ENCODE measurements at places on chromosomes 13 and 19.

GRCh38 chr13:75724752-75725517 is 88.8 kb downstream of the LMO7 start:
- DNase-seq, result no peak

GRCh38 chr19:17303940-17304267 is 679 bp upstream of the ABHD8 start:
- DNase-seq, result no peak

DNA sequence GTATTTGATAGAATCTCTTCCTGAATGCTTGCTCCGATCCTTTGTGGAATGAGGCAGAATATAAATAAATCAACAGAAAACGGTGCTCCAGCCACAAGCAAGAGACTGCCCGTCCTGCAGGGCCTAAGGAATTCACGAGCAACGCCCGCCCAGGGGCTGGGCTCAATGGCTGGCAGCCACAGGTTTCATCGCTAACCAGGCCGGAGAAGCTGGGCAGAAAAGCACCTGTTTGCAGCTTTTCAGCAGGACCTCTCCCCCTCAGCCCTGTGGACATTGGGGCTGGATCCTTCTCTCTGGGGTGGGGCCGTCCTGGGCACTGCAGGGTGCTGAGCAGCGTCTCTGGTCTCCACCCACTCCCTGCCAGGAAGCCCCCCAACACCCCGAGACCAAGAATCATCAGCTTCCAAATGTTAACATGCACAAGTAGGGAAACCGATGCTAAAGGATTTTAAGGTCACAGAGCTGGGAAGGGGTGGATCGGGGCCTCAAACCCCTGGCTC is 102.5 kb downstream of the GADD45B start:
- no peak for DNase-seq

GRCh38 chr19:10913716-10914340 is 14.6 kb downstream of the YIPF2 start:
- no peak for DNase-seq

- DNase-seq, result no peak
These were observed 735 bp upstream of the FLT1 start for GRCh38 chr13:28495538-28496187.

DNA sequence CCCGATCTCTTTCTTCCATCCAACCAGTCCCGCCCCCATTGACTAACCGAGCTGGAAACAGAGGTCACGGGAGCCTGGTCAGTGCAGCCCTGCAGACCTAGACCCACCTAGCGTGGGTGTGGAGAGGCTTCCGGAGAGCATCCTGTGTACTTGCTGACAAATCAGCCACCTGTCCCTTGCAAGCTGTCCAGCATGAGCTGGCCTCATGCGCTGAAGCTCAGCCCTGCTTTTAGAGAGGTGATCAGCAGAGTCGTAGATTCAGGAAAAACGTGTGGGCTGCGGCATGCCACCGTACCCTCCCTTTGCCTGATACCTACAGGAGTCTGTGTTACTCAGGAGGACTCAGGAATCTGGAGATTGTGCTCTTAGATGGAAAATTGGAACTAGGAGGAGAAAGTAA is 80.3 kb upstream of the UQCRFS1 start:
- no peak for DNase-seq

- DNase-seq, result no peak
These were observed 218.3 kb upstream of the MAB21L1 start for GRCh38 chr13:35694549-35695447.

GRCh38 chr19:49676136-49676783 is 811 bp upstream of the PRMT1 start:
- DNase-seq, result peak; percentile 41

GRCh38 chr19:51511353-51511752 is 9.8 kb upstream of the SIGLEC12 start:
- no peak for DNase-seq
